ENCODE measurements at places on chromosomes 11 and 22.

- peak; percentile 65 for DNase-seq
Observed at GRCh38 chr11:64449381-64450167, 90.6 kb downstream of the RPS6KA4 start.

- DNase-seq, result peak; percentile 43
Observed at GRCh38 chr11:111438846-111439520, 59.9 kb upstream of the POU2AF1 start.

- DNase-seq, result no peak
Observed at GRCh38 chr11:31877863-31878262, 66.7 kb upstream of the PAX6 start.

GRCh38 chr11:64040684-64041322 lies 5.1 kb downstream of the FLRT1 start:
- no peak for DNase-seq

GRCh38 chr11:1345737-1346513 lies 36.5 kb upstream of the TOLLIP start:
- DNase-seq, result peak; percentile 38
